GM12865 (cell line): ENCODE measurements at places on chromosomes 4 and X.

GRCh38 chrX:2320580-2321327, 180.0 kb downstream of the DHRSX start:
- no peak for DNase-seq

DNA sequence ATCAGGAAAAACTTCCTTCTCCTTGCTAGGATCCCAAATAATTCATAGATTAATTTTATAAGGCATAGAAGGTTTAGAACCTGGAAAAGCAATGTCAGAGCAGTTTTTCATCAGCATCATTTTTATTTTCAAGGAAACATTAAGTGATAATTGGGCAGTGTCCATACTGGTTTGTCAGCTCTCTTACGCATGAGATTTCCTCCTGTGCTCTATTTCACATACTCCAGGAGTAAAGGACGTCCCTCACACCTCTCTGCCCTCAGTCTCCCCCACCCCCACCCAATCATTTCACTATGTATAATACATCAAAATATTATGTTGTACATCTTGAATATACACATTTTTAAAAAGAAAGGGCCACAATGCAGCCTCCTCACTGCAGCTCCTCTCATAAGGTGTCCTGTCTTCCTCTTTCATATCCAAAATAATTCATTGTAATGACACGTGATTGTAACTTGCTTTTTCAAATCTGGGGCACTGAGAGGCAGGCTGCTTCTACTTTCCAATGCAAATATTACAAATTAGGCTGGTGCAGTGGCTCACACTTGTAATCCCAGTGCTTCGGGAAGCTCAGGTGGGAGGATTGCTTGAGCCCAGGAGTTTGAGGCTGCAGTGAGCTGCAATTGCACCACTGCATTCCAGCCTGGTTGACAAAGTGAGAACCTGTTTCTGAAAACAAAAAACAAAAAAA, 34.4 kb downstream of the ARHGEF38 start:
- DNase-seq: no peak

GRCh38 chr4:3630598-3631543, 98.6 kb upstream of the LRPAP1 start:
- DNase-seq: no peak

GRCh38 chr4:175509320-175509719, 302.7 kb downstream of the GPM6A start:
- peak; percentile 22 for DNase-seq

DNA sequence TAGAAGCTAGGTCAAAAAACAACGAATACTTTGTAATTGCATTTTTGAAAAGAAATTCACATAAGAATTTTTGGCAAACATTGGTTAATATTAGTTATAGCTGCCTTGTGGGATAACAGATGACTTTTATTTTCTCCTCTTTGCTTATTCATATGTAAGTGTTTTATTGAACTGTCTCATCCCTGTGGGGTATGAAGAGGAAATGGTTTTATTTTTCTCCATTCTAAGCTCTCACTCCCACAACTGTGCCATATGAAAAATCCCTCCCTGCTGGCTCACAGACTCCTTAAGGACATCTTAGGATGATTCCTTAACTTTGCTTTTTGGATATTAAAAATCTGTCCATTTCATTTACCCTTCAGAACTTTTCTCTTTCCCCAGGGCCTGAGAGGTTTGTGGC, 300.6 kb downstream of the PPP1R2C start:
- no peak for DNase-seq

- DNase-seq: no peak
Observed at GRCh38 chr4:173317004-173317403, 17.2 kb downstream of the HMGB2 start.

GRCh38 chr4:835148-836002, 9.4 kb upstream of the CPLX1 start:
- no peak for DNase-seq

DNA sequence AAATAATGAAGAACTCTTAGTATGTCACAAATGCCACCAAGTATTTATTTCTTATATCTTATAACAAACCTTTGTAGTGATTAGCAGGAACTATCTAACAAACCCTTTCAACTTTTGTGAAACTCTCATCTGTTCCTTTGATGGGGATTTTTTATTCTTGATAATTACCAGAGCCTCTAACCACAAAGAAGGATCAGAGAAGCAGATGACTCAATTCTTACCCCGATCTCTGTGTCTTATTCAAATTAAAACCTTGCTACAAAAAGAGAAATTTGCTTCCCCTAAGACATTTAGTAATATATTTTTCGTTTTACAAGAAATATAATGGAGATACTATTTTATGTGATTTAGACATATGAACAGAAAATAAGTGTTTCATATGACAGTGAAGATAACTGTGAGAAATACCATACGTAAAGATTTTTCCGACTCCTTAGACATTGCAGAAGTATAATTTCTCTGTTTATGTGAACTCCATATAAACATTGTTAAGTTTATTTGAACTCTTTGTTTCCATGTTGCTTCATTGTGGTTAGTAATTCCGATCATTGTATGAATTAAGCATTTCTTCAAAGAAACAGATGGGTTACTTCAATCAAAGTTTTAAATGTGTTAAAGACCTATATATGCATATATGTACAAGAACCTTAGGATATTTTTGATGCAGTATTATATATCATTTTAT, 205.4 kb downstream of the CFAP299 start:
- DNase-seq: peak; percentile 44

- no peak for DNase-seq
Observed at GRCh38 chrX:146707781-146708180, 101.8 kb upstream of the CXorf51B start.

DNA sequence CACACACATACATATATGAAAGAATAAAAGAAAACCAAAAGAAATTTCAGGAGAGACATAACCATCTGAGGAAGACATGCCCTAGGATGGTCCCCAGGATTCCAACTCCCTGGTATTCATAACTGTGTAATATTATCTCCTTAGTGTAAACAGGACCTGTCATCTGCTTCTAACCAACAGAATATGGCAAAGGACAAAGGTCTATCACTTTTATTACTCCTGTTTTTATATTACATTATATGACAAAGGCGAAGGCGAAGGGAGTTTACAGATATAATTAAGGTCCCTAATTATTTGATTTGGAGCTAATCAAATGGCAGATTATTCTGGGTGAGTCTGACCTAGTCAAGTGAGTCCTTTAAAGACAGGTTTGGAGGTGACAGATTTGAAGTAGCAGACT, 155.1 kb downstream of the MID1 start:
- no peak for DNase-seq

- no peak for DNase-seq
Observed at GRCh38 chr4:186726426-186727168, 2.9 kb upstream of the FAT1 start.

DNA sequence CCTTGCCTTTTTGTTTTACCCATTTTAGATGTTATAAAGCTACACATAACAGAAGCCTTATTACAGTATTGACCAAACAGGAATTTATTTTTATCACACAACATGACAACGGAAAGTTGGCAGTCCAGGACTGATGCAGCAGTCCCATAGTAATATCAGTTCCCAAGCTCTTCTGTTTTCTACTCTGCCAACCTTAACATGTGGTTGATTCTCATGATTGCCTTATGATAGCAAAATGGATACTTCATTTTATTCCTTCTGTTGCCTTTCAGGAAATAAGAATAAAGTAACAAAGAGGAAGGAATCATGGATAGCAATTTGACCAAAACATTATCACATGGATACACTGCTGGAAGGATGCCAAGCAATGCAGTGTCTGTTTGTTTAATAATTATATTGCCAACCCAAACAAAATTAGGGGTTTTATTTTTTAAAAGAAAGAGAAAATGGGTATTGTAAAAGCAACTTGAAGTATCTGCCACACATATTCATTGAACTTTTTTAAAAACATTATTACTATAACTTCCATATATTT, 275.7 kb downstream of the STPG2 start:
- DNase-seq: no peak

DNA sequence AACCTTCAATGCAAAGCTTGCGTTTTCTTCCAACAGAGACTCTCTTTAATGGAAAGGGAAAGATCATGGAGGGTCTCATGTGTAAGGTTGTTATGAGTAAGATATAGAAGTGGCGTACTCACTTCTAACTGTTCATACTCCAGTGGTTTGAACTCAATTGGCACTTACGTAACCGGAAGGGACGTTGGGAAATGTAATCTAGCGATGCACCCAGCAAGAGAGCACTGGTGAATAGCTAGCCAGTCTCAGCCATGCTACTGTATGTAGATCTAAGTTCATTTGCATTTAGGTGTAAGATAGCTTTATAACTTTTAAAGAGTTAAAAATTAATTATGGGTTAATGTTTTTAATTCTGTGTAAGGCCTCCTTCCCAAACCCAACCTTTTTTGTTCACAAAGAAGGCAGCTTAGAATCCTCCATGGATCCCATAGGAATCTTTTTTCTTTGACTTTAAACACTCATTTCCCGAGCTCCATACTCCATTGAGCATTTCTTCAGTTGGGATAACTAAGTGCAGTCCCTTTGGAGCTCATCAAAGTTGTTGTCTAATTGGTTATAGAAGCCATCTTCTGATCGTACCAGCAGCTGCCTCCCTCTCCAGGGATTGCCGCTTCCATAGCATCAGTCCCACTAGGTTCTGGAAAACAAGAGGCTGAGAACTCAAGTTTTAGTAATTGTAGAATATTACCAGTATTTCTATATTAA, 191.1 kb downstream of the RAPGEF2 start:
- no peak for DNase-seq

DNA sequence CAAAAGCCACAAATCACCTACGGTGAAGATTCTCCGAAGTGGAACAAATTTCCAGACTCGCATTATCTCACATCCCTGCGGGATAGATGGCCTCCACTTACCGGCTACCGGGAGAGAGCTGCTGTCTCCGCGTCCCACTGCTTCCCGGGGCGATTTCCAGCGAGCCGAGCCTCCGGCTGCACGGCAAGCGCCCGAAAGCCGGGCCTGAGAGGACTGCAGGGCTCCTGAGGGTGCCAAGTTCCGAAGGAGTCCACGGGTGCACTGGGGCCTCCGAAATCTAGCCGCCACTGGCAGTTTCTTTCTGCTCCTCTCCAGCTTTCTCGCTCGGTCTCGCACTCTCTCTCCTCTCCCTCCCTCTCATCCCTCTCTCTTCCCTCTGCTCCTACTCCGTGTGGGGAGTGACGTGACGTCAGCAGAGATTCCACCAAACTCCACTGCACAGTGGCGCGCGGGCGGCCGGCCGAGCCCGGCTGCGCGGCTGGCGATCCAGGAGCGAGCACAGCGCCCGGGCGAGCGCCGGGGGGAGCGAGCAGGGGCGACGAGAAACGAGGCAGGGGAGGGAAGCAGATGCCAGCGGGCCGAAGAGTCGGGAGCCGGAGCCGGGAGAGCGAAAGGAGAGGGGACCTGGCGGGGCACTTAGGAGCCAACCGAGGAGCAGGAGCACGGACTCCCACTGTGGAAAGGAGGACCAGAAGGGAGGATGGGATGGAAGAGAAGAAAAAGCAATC, 14.0 kb upstream of the PITX2 start:
- DNase-seq: no peak

GRCh38 chr4:102216666-102217065, 128.6 kb downstream of the SLC39A8 start:
- no peak for DNase-seq

DNA sequence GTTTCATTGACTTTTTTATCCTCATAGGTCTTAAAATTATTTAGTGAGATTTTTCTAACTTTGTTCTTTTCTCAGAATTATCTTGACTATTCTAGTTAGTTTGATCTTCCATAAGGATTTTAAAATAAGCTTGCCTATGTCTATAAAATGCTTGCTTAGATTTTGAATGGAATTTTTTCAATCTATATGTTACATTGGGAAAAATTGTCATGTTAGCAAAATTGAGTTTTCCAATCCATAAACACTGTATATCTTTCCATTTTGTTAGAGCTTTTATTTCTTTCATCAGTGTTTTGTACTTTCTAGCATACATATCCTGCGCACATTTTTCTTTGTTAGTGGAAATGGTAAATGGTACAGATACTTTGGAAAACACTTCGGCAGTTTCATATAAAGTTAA, 312.9 kb downstream of the PDHA2 start:
- no peak for DNase-seq

GRCh38 chr4:63728480-63729177, 680.6 kb downstream of the TECRL start:
- no peak for DNase-seq

GRCh38 chr4:86924811-86925210, 10.0 kb upstream of the AFF1 start:
- no peak for DNase-seq

- DNase-seq: no peak
Observed at GRCh38 chr4:168164915-168165548, 72.7 kb downstream of the ANXA10 start.

- no peak for DNase-seq
Observed at GRCh38 chr4:168569066-168569930, 72.4 kb downstream of the PALLD start.

- DNase-seq: no peak
Observed at GRCh38 chr4:177119691-177120090, 190.0 kb upstream of the NEIL3 start.

- DNase-seq: no peak
Observed at GRCh38 chr4:187663076-187663475, 332.5 kb upstream of the ZFP42 start.

GRCh38 chr4:88659055-88659889, 38.4 kb downstream of the NAP1L5 start:
- DNase-seq: peak; percentile 60

- no peak for DNase-seq
Observed at GRCh38 chr4:41571422-41571821, 33.5 kb downstream of the LIMCH1 start.

- DNase-seq: peak; percentile 54
Observed at GRCh38 chr4:148060264-148061140, 328.6 kb downstream of the ARHGAP10 start.

DNA sequence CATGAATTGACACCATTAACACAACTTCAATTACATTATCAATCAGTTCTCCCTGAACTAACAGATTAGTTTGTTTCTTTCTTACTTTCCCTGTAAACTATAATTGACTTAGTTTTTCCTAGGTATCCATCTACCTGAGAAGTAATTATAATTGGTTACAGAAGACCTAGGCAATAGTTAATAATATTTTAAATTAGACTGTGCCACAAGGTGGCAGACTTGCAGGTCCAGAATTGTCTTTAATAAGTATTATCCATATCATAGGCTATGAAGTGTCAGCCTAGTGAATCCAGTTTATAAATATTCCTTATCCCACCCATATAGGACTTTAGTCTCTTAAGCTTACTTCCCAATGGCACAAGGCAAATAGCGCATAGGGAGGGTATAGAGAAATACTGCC, 48.9 kb upstream of the FAM47B start:
- DNase-seq: no peak

DNA sequence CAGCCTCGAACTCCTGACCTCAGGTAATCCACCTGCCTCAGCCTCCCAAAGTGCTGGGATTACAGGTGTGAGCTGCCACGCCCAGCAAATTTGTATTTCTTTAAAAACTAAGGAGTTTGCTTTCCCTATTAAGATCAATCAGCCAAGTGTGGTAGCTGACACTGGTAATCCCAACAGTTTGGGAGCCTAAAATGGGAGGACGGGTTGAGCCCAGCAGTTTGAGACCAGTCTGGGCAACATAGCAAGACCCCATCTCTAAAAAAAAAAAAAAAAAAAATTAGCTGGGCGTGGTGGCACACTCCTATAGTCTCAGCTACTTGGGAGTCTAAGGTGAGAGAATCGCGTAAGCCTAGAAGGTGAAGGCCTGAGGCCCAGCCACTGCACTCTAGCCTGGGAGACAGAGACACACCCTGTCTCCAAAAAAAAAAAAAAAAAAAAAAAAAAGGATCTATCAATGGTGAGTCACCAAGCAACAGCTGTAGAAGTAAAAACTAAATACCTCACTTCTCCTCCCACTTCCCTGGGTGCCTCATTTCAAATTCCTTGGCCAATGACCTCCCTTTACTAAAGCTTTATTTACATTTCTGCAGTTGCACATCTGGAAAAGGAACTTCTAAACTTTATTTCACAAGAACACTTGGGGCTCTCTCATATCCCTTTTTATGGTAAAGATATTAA, 54.5 kb downstream of the LDB2 start:
- no peak for DNase-seq

- no peak for DNase-seq
Observed at GRCh38 chrX:110245011-110245410, 72.9 kb downstream of the AMMECR1 start.
